SK-N-SH treated with all-trans-retinoic acid at 6 μM for 48 hours (cell line): ENCODE measurements at places on chromosomes 12 and 14.
A peak's percentile ranks its signal among the peaks of the same experiment; 100 is the strongest.

- no peak for ATAC-seq
Measured at GRCh38 chr14:72063761-72064282, 131.6 kb downstream of the RGS6 start.

- no peak for ATAC-seq
Measured at GRCh38 chr12:49671031-49671765, 36.0 kb downstream of the FMNL3 start.

GRCh38 chr12:31560516-31560915, 30.4 kb downstream of the DENND5B start:
- ATAC-seq: no peak

DNA sequence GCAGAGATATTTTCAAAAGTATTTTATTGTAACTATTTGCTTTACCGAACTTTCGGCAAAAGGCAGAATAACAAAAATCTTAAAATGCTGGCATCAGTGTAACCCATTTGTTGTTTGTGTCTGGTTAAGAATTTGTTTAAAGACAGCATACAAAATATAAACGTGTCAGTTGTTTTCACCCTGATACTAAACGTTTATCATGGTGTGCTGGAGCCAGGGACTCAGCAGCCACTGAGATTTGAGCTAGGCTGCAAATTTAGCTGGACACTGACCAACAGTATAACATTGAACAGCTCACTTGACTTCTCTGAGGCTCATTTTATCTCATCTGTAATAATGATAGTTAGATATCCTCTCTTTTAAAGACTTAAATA, 183.7 kb downstream of the TMTC3 start:
- ATAC-seq: peak; percentile 52

GRCh38 chr12:127963933-127964332, 303.0 kb upstream of the TMEM132C start:
- no peak for ATAC-seq
